COR-L47 (cell line): ENCODE measurements at places on chromosomes 4 and X.

- DNase-seq: no peak
Observed at GRCh38 chr4:1711055-1711570, 1.0 kb downstream of the SLBP start.

GRCh38 chr4:145279122-145279960 is 99.0 kb upstream of the OTUD4 start:
- DNase-seq: no peak

GRCh38 chr4:139282065-139282720 is 2.2 kb upstream of the MGARP start:
- DNase-seq: no peak

GRCh38 chr4:104404361-104404760 is 90.3 kb downstream of the CXXC4 start:
- no peak for DNase-seq

- no peak for DNase-seq
Observed at GRCh38 chr4:152601156-152601555, 65.3 kb upstream of the FBXW7 start.

DNA sequence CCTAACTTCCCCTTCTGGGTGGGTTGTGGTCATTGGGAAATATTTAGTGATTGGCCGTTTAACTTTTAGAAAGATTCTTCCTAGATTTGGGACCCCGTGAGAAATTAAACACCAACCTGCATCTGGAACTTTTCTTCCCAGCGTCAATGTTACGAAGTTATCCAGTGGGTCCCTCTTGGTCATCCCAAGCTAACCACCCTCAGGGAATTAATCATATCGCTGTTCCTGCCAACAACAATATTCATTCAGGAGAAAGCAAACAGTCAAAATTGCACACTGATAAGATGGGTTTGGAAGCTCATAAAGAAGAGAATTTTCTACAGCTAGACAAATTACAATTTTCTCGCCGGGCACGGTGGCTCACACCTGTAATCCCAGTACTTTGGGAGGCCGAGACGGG is 121.2 kb upstream of the STX18 start:
- no peak for DNase-seq

DNA sequence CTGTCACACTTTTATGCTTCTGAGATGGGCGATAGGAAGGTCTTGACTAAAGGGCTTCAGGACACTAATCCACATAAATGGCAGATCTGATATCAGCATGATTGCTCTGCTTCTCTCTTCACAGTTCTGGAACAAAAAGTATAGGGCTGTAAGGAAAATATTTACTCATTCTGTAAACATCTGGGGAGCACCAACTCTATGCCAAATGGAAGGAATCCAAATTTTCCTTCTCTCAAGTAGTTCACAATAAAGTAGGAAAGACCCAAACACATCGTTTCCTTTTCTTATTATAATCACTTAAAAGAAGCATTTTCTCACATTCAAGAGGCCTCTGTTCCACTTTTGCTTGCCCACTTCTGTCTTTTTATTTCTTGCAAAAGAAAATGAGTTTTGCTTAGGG is 45.9 kb upstream of the F9 start:
- no peak for DNase-seq

GRCh38 chrX:95071052-95071451 is 1397.0 kb downstream of the FAM133A start:
- DNase-seq: no peak

DNA sequence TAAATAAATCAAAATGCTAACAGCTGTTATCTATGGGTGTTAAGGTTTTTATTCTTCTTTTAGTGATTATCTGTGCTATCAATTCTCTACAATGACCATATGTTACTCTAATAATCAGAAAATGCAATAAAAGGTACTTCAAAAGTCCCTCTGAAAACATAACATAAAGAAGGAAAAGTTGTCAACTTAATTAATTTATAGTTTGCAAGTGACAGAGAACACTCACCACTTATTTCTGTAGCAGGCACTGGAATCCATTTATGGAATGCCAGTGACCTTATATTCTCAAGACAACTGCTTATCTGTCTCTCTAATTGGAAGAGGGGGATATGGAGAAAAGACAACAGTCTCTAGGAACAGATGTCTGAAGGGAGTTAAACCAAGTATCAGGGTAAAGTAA is 25.6 kb upstream of the PLS3 start:
- DNase-seq: no peak

DNA sequence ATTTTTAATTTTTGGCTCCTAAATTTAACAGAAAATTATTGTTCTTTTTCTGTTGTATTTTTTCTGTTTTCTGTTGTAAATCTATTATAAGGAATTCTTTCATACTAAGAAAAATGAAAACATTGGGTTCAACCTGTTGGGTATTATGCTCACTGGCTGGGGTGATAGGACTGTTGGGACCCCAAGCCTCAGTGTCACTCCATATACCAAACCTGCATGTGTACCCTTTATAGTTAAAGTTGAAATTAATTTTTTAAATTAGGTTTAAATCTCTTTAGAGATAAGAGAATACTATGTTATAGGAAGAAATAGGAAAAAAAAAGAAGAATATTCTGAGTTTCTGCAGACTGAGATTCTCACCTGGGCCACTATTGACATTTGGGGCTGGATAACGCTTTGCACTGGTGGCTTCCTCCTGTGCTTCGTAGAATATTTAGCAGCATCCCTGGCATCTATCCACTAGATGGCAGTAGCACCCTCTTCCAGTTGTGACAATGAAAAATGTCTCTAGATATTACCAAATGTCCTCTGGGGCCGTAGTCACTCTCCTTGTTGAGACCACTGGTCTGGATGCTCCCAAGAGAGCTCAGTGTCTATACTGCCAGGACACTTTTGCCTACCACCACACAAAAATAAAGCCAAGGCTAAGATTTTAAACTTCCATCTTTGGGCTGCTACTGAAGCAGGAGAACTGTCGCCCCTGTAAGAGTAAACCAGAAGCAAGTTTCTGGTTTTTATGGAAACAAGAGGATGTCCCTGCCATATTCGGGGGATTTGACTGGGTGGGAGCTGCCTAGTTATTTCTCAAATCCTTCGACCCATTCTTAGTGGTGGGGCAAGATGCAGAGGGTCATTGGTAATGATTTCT is 22.4 kb upstream of the CLTRN start:
- DNase-seq: peak; percentile 17

DNA sequence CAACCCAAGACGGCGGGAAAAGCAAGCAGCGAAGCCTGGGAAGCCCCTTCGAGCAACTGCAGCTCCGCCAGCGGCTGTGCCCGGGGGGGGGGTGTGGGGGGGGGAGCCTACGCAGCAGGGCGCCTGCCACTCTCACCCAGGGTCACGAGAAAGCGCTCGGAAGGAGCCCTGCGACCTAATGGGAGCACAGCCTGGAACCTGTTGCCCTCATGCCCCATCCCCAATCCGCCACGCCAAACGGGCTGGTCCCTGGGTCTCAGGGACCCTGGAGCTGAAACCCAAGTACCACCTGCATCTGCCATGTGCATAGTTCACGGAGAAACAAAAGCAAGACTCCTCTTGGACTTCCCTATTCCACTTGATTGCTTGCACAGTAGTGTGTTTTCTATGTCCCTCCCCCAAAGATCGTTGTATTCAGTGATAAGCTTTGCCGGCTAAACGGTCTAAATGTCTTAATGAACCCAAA is 359 bp upstream of the GAB3 start:
- no peak for DNase-seq

GRCh38 chrX:3262901-3263300 is 83.6 kb downstream of the MXRA5 start:
- no peak for DNase-seq

- no peak for DNase-seq
Observed at GRCh38 chr4:168723569-168723968, 226.7 kb downstream of the PALLD start.

- DNase-seq: no peak
Observed at GRCh38 chr4:123495530-123495929, 98.9 kb downstream of the SPRY1 start.

DNA sequence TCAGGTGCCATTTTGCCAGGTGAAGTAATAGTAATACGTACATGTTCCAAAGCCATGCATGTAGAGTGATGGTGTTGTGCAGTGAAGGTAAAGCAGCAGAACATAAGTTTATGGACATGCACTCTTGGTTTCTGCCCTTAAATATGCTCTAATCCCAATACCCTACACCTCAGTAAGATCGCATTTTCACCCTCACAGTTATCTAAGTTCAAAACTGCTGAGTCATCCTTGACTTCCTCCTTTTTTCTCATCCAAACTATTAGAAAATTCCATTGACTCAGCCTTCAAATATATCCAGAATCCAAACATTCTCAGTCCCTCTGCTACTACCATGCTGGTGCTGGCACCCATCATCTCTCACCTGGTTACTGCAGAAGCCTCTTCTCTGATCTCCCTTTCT is 652.9 kb upstream of the IGFBP7 start:
- no peak for DNase-seq

DNA sequence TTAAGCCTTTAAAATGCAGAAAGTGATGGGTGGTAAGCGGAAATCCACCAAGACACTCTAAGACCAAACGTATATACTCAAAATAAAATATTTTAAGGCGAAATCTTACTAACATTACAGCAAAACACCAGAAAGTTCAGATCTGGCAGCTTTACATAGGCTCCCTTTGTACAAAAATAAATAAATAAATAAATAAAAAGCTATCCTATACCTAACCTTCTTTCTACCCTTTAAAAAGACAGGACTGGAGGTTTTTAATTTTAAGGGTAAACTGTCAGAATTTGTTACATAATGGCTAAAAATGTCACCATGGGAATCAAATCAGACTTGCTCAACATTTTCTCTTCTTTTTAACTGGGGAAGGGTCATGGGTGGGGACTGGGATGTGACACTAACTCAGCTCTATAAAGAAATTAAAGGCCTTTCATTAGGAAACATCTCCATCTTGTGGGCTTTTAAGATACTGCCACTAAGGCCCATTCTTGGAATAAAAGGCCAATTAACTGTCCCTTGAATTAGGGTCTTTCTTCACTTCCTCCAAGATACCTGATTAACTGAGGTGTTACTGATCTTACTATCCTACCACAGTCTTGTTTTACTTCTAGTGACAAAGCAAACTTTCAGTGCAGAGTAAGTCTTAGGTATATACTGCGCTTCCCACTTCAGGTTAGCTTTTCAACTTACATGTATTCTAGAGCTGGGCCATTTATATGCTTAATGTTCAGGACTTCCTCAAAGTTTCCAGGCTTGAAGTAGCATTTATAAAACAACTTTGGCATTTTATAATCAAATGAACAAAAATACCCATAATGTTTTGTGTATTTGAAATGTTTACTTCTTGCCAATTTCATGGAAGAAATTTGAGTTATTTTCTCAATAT is 13.3 kb downstream of the HNRNPD start:
- DNase-seq: peak; percentile 1

DNA sequence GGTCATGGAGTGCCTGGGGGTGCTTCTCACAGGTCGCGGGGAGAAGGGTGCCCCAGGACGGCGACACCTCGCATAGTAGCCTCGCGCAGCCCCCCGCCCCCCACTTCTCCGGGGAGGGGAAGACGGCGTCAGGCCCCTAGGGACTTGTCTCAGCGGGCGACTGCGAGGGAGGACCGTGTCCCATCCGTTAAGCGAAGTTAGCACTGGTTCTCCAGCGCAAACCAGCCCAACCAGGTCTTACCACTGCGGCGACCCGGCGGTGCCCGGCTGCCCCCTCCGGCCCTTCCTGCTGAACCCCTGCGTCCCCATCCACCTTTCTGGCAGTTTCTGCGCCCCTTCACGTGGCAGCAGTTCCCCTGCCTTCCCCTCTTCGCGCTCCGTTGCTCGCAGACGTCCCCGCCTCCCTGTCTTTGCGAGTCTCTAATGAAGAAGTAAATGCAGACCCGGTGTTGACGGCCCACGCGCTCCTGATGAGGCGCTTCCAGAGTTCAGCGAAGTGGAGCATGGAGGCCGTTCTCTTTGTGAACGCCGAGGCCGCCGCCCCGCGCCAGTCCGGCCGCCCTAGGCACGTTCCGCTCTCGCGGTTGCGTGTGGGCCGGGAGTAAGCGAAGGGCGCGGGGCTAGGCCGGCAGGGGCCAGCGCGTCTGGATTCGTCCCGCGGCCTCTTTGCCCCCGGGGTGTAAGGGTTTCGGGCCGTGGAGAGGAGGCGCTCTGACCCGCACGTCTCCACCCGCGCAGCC is 3.0 kb downstream of the SLIT2 start:
- peak; percentile 18 for DNase-seq

- no peak for DNase-seq
Observed at GRCh38 chr4:184281231-184282139, 63.8 kb upstream of the ENPP6 start.

- DNase-seq: no peak
Observed at GRCh38 chr4:48503233-48504025, 13.4 kb downstream of the ZAR1 start.

- no peak for DNase-seq
Observed at GRCh38 chr4:34269613-34270012, 1974.7 kb downstream of the ARAP2 start.

- DNase-seq: no peak
Observed at GRCh38 chr4:84502955-84503373, 3.9 kb upstream of the NKX6-1 start.

DNA sequence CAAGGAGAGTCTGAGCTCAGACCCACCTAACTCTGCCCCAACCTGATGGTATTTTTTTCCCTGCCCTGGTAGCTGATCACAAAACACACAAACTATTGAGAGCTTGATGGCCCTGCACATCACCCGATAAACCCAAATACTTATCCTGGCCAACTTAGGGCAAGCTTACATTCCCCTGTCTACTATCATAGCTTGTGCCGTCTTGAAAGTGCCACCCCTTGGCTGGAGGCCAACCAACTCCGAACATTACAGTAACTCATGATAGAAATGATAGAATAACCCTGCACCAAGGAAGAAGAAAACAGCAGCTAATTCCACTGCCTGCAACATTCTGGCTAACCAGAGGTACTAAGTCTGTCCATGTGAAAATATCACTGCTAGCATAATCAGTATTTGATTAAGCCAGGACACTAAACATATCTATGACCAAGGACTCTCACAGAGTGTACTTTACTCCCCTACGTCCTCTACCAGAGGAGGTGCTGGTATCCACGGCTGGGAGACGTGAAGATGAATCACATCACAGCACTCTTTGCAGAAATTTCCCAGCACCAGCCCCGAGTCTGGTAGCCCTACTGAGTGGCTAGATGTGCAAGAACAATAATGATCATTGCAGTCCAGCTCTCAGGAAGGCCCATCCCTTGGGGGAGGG is 8.9 kb downstream of the STBD1 start:
- DNase-seq: no peak

GRCh38 chr4:148120216-148120615 is 322.0 kb downstream of the NR3C2 start:
- no peak for DNase-seq
